Lung (tissue), 17 donors: ENCODE measurements at places on chromosomes 13 and 19. TPM values are rescaled to one million over a fixed set of nuclear protein-coding genes. Genes with fewer than 3 reads are reported as not detected.

PSPN gene
- 1.5 TPM for total RNA-seq

ZNF792 gene
- total RNA-seq: 17.2 TPM

ZBTB45 gene
- 6.0 TPM for total RNA-seq

SIGLEC12 gene
- 3.5 TPM for total RNA-seq

ARL11 gene
- 5.8 TPM for total RNA-seq

SLC17A7 gene
- total RNA-seq: 0.51 TPM

NLRP4 gene
- total RNA-seq: 0.11 TPM

CD177 gene
- 25.1 TPM for total RNA-seq

CLC gene
- 0.46 TPM for total RNA-seq

PSG2 gene
- total RNA-seq: not detected

KLK12 gene
- total RNA-seq: 14.4 TPM

C19orf67 gene
- 0.37 TPM for total RNA-seq

TNFSF11 gene
- total RNA-seq: 0.97 TPM

LINGO3 gene
- total RNA-seq: not detected

LAIR1 gene
- 27.4 TPM for total RNA-seq

HSH2D gene
- total RNA-seq: 6.1 TPM

C13orf46 gene
- 11.3 TPM for total RNA-seq

IFT88 gene
- 59.0 TPM for total RNA-seq

TJP3 gene
- total RNA-seq: 56.4 TPM

RNF225 gene
- total RNA-seq: 0.26 TPM

ZNF534 gene
- total RNA-seq: 0.20 TPM

PRSS57 gene
- total RNA-seq: 2.0 TPM

RB1 gene
- 31.5 TPM for total RNA-seq

SNRPA gene
- 77.4 TPM for total RNA-seq

CATSPERD gene
- total RNA-seq: 10.0 TPM

SPACA4 gene
- total RNA-seq: not detected

CYP2A6 gene
- 0.97 TPM for total RNA-seq

SOX21 gene
- 0.25 TPM for total RNA-seq

PLEKHA4 gene
- 8.4 TPM for total RNA-seq

ZNF284 gene
- 4.1 TPM for total RNA-seq

SHISA7 gene
- total RNA-seq: 0.03 TPM

LILRB2 gene
- 44.7 TPM for total RNA-seq

MCEMP1 gene
- 68.4 TPM for total RNA-seq

CEACAM3 gene
- 4.3 TPM for total RNA-seq

MEDAG gene
- 14.4 TPM for total RNA-seq

COL4A2 gene
- total RNA-seq: 414 TPM

PGLYRP2 gene
- total RNA-seq: not detected
